Activated CD8-positive, alpha-beta memory T cell treated with anti-CD3 and anti-CD28 coated beads, Interleukin-2, amount 10 ng/mL, durations not matched to agents 7 days and 5 days (primary cell): ENCODE measurements at places on chromosomes 16 and 17. TPM values are rescaled to one million over a fixed set of nuclear protein-coding genes. Genes with fewer than 3 reads are reported as not detected.
A peak's percentile ranks its signal among the peaks of the same experiment; 100 is the strongest.

GRCh38 chr16:87435372-87436224 is 43.5 kb downstream of the MAP1LC3B start:
- no peak overlapping the region for H3K4me3 ChIP-seq
- H3K4me1 ChIP-seq, result peaks cover 10% of the 10 kb centered on the region
- no peak for DNase-seq
- H3K27ac ChIP-seq, result no peak overlapping the region
- peaks cover 48% of the 10 kb centered on the region for H3K27me3 ChIP-seq

DNA sequence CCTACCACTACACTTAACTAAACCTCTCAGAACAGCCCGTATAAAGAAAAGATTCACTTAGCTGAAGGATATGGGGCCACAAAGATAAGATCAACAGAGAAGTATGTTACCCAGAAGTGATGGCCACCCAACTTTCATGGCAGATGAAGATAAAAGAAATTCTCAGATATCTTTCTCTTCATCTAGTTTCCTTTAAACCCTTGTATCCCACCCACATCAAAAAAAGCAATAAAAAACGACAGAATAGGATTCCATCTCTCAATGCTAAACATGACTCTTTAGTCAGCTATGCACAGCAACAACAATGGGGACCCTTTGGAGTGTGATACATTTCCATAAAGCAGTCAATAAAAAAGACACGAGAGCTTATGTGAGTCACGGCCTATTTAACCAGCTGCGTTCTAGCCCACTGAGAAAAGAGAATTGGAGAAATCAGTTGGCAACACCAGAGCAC is 86.6 kb downstream of the SNX11 start:
- peaks cover 36% of the 10 kb centered on the region for H3K4me1 ChIP-seq
- H3K27ac ChIP-seq, result no peak overlapping the region
- no peak for DNase-seq
- peaks cover 36% of the 10 kb centered on the region for H3K36me3 ChIP-seq

DNA sequence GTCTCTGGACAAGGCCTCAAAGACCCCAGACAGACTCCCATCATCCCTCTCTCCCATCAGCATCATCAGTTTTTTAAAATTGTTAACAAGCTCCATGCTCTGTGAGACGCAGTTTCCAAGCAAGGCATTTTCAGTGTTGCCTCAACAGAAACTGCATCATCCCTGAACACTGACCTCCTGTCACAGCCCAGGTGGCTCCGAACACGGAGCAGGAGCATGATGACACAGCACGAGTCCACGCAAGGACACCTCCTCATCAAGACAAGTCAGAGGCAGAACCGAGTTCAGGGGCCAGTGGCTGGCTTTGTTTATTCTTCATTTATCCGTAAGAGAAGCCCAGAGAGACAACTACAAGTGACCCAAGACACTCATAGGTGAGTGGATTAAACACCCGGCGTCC is 91.4 kb downstream of the ANKRD11 start:
- H3K36me3 ChIP-seq, result peaks cover 3% of the 10 kb centered on the region
- H3K27me3 ChIP-seq, result no peaks in the 10 kb centered on the region
- H3K4me3 ChIP-seq, result no peak overlapping the region
- DNase-seq, result no peak
- H3K27ac ChIP-seq, result no peak overlapping the region

GRCh38 chr16:23539984-23540816 is 16.9 kb downstream of the EARS2 start:
- H3K4me3 ChIP-seq, result no peak overlapping the region
- H3K27ac ChIP-seq, result no peak overlapping the region
- H3K4me1 ChIP-seq, result no peaks in the 10 kb centered on the region
- H3K27me3 ChIP-seq, result no peaks in the 10 kb centered on the region
- peaks cover 18% of the 10 kb centered on the region for H3K36me3 ChIP-seq

GRCh38 chr16:87592018-87592712 is 10.1 kb upstream of the JPH3 start:
- no peaks in the 10 kb centered on the region for H3K36me3 ChIP-seq
- DNase-seq, result no peak
- H3K4me3 ChIP-seq, result no peak overlapping the region
- no peaks in the 10 kb centered on the region for H3K4me1 ChIP-seq
- H3K27me3 ChIP-seq, result peaks cover 18% of the 10 kb centered on the region

DNA sequence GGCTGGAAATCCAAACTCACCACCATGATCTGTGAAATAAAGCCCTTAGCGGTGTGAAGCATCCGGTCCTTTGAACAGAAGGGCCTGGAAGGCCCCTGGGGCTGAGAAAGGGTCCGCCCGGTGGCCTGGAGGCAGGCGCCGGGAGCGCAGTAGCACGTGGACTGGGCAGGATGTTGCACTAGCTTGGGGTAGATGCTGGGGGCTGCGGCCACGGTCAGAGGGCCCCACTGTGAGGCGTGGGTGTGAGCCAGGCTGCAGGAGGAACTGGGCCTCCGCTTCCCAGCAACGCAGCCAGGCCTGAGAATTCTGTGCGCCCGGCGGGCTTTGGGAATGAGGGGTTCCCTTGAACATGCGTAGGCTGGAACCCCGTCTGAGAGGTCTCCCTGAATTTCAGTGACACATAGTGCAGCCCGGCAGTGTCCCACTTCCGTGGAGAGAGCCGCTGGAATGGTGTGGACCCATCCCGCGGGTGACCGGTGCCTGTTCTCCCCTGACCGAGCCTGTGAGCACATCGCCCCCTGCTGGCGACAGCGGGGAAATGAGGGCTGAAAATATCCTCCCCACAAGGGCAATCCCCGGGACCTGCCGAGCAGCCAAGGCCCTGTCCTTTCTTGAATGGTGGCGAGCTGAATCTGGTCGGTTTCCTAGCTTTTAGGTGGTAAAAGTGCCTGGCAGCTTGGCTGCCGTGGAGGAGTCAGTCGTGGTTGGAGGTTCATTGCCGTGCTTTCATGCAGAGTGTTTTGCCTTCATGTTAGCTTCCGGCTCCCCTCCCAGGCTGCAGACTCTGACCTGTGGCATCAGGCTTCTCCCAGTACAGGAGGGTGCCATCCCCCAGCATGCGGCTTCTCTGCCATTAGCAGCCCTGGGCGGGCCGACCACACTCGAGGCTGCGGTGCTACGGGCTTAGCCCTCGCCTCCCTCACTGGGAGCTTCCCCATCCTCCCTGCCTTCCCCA is 43.8 kb downstream of the DNAJA2 start:
- peaks cover 5% of the 10 kb centered on the region for H3K4me1 ChIP-seq
- H3K4me3 ChIP-seq, result no peak overlapping the region
- H3K27ac ChIP-seq, result no peak overlapping the region
- peak; percentile 75 for DNase-seq
- no peaks in the 10 kb centered on the region for H3K36me3 ChIP-seq

DNA sequence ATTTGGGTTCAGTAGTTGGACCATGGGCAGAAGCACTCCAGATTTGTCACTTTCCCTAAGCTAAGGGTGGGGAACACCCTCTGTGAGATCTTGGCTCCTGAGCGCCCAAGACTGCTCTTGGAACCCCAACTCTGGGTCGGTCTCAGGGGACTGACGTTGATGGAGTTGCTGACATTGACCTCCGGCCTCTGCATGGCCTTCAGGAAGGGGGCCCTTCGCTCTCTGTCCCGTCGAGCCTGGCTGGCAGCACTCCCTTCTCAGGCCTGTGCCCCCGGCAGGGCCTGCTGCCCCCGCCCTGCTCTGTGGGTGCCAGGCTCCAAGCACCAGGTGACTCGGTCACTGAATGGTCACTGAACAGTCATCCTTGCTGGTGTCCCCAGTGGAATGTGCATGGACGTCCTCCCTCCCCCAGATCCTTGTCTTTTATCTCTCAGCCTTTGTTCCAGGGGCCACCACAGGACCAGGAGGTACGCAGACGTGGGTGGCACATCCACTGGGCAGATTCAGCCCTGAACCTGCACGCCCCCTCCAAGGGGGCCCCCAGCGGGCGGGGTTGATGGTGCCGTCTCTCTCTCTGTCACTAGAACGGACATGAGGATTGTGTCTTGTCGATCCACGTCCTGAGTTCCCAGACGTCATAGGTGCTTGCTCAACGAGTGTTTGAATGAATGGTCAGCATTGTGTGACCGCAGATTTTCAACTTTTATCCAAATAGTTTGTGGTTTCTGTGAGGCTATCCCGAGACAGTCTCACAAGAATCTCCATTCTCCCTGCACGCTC is 314.5 kb downstream of the SEC14L1 start:
- H3K27ac ChIP-seq, result peak overlapping the region; percentile 99
- H3K36me3 ChIP-seq, result peaks cover 35% of the 10 kb centered on the region
- DNase-seq, result no peak

DNA sequence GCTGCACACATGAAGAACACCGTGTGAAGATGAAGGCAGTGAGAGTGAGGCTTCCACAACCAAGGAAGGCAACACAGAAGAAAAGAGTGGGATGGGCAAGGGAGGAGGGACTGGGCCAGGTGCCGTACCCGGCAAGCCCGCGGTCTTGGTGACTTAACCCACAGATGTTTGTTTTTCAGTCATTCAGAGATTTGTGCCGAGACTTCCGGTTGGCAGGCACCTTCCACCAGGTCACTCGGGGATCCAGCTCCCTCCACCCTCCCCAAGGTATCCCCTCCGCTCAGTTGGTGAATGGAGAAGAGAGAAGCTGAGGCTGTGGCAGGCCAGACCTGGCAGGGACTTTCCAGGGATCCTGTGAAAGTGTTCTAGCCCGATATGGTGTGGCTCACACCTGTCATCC is 4.9 kb upstream of the KREMEN2 start:
- no peak overlapping the region for H3K27ac ChIP-seq
- peaks cover 33% of the 10 kb centered on the region for H3K27me3 ChIP-seq
- H3K4me1 ChIP-seq, result peaks cover 7% of the 10 kb centered on the region
- no peak overlapping the region for H3K4me3 ChIP-seq
- no peaks in the 10 kb centered on the region for H3K36me3 ChIP-seq

DNA sequence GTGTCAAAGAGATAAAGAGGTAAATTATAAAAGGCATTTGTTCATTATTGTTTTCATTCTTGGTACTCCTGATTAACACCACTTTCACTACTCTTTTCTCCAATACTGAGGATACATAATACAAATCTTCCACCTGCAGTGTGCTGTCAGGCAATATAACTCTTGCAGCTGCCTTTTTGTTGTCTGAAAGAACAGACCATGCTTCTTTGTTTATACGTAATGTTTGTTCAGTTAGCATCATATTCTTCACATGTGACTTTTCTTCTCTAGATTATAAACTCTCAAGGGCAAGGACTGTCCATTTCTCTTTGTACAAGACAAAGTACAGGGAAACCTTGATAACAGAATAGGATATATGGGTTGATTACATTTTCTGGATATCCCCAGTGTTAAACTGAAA is 14.2 kb upstream of the ABCC11 start:
- DNase-seq, result no peak
- H3K27me3 ChIP-seq, result no peaks in the 10 kb centered on the region
- peaks cover 58% of the 10 kb centered on the region for H3K36me3 ChIP-seq
- no peak overlapping the region for H3K4me3 ChIP-seq
- H3K27ac ChIP-seq, result no peak overlapping the region

- H3K27me3 ChIP-seq, result no peaks in the 10 kb centered on the region
- no peak for DNase-seq
- H3K4me3 ChIP-seq, result no peak overlapping the region
- peaks cover 19% of the 10 kb centered on the region for H3K36me3 ChIP-seq
- peaks cover 5% of the 10 kb centered on the region for H3K4me1 ChIP-seq
- no peak overlapping the region for H3K27ac ChIP-seq
Measured at GRCh38 chr16:29916979-29917378, 9.0 kb downstream of the KCTD13 start.

DNA sequence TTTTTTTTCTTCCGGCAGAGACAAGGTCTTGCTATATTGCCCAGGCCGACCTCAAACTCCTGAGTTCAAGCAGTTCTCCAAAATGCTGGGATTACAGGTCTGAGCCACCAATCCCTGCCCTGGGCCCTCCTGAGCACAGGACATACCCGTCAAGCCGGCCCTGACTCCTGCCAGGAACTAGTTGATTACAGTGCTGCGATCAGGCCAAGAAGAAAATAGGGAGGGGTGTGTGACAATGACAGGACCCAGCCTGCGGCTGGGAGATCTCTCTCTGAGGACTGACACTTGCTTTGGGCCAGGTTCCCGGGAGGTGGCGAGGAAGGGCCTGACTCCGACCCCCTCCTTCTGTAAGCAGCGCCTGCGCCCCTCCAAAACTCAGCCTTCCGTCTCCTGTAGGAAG is 276.6 kb downstream of the MRTFB start:
- H3K4me3 ChIP-seq, result no peak overlapping the region
- DNase-seq, result no peak
- no peak overlapping the region for H3K27ac ChIP-seq
- no peaks in the 10 kb centered on the region for H3K4me1 ChIP-seq

GRCh38 chr16:22314661-22315626 is 17.7 kb downstream of the POLR3E start:
- peaks cover 19% of the 10 kb centered on the region for H3K36me3 ChIP-seq
- no peak overlapping the region for H3K27ac ChIP-seq
- DNase-seq, result no peak
- no peak overlapping the region for H3K4me3 ChIP-seq
- H3K4me1 ChIP-seq, result no peaks in the 10 kb centered on the region

DNA sequence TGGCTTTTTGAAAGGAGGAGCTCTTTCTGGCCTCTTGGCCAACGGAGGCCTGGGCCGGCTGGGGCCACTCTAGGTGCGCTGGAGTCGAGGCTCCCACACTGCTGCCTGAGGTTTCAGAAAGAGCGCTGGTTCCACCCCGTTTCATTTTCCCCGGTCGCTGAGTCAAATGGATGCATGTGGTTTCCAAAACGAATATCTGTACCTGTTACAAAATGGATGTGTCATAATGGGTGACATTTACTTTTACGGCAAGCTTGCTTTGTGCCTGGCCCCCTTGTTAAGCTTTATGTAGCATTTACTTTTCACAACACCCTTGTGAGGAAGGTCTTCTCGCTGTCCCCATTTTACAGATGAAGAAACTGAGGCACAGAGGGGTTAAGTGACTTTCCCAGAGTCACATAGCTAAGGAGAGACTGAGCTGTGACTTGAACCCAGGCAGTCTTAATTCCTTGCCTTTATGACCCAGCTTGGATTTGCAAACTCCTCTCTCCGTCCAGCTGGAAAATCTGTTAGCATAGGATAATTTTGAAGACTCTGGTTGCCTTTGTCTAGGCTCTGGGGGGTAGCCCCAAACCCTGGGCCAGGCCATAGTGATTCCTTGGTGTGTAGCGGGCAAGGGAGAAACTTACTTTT is 10.6 kb downstream of the KSR1 start:
- DNase-seq, result peak; percentile 91
- peak overlapping the region; percentile 63 for H3K4me3 ChIP-seq
- no peaks in the 10 kb centered on the region for H3K27me3 ChIP-seq
- H3K27ac ChIP-seq, result peak overlapping the region; percentile 96
- H3K4me1 ChIP-seq, result peaks cover 90% of the 10 kb centered on the region

GRCh38 chr17:76598004-76598439 is 12.4 kb upstream of the ST6GALNAC2 start:
- DNase-seq, result no peak
- H3K4me1 ChIP-seq, result peaks cover 12% of the 10 kb centered on the region
- H3K36me3 ChIP-seq, result no peaks in the 10 kb centered on the region
- H3K4me3 ChIP-seq, result no peak overlapping the region
- no peak overlapping the region for H3K27ac ChIP-seq
- peaks cover 31% of the 10 kb centered on the region for H3K27me3 ChIP-seq

GRCh38 chr17:68544111-68544915 is 32.1 kb downstream of the PRKAR1A start:
- no peaks in the 10 kb centered on the region for H3K4me1 ChIP-seq
- no peak overlapping the region for H3K27ac ChIP-seq

The RHOT2 gene
- total RNA-seq, result 134 TPM

The KLHL10 gene
- not detected for total RNA-seq

The OTOA gene
- 0.38 TPM for total RNA-seq

The HNF1B gene
- total RNA-seq, result not detected

The LRRC75A gene
- 3.0 TPM for total RNA-seq

The CBFA2T3 gene
- not detected for total RNA-seq
